ENCODE measurements at places on chromosomes 16 and 17.

DNA sequence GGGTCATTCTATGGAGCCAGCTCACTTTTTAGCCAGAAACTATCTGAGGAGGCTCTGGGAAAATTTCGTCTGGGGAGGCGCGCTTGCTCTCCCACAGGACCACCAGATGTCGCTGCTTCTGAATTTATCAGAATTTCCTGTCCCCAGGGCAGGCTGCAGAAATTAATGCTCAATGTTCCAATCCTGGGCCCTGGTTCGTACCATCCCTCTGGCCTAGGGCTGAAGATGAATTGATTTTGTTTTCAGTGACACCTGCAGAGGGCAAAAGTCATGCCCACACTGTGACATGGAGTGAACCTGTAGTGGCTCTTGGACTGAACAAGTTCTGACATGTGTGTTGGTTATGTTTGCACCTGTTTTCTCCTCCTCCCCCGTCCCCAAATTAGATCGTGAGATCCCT is 482.6 kb downstream of the NPIPA7 start:
- peak; percentile 41 for DNase-seq

DNA sequence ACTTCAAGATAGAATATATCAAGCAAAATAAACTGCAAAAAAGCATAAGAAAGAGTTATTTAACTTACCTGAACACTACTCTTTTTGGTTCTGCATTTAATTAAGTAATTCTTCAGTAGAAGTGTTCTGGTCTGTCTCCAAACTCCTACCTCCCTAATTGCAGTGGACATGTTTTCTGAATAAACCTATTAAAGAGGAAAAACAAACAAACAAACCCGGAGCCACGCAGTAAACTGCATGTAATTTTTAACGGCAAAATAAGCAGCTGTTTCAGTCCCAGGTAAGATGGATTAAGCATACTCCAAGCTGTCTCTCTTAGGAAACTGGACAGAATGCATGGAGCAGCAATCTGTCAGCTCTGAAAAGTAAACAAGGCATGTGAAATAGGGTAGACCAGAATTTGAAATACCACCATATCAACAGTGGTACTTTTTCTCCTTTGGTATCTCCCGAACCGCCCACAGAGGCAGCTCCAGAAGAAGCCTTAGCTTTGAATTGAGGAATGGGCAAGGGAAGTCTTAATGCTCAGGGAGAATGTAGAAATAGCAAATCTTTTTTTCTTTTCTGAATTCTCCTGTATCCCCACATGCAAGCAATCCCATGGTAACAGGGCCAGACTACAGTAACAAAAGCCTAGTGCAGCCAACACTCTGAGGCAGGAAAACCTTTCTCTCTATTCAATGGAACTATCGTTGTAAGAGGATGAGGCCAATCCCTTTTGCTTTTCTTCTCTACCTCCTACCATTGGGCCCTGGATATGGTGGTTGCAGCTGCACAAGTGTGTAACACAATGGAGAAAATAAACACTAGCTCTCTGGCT is 12.5 kb downstream of the ABCA5 start:
- no peak for DNase-seq

DNA sequence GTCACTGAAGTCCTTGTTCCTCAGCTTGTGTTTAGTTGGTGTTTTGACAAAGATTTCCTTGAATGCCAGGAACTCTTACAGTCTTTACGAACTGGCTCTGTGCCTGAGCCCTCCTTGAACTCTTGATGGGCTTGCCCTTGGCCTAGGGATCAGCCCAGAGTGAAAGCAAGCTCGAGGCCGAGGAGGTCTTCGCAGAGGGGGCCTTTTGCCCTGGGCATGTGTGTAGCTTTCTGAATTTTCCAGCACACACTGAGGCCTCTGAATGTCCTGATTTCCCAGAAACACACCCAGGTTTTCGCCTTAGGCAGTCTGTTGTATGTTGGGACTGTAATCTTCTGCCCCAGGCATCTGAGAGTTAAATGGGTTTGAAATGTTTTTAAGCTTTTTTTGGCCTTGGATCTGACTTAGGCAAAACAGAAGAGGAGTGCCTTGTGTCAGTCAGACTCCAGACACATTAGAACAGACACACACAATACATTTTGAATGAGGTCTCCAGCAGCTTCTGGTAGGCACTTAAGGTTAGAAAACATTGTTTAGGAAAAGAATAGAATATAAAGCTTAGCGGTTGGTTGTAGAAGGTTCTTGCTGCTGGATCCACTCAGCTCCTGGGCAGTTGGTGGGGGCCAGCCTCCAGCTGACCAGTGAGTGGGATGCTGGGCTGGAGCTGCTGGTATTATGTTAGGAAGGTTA is 17.1 kb downstream of the FOXK2 start:
- no peak for DNase-seq

- no peak for DNase-seq
These were observed 351.6 kb upstream of the ZFHX3 start for GRCh38 chr16:73399486-73399885.

DNA sequence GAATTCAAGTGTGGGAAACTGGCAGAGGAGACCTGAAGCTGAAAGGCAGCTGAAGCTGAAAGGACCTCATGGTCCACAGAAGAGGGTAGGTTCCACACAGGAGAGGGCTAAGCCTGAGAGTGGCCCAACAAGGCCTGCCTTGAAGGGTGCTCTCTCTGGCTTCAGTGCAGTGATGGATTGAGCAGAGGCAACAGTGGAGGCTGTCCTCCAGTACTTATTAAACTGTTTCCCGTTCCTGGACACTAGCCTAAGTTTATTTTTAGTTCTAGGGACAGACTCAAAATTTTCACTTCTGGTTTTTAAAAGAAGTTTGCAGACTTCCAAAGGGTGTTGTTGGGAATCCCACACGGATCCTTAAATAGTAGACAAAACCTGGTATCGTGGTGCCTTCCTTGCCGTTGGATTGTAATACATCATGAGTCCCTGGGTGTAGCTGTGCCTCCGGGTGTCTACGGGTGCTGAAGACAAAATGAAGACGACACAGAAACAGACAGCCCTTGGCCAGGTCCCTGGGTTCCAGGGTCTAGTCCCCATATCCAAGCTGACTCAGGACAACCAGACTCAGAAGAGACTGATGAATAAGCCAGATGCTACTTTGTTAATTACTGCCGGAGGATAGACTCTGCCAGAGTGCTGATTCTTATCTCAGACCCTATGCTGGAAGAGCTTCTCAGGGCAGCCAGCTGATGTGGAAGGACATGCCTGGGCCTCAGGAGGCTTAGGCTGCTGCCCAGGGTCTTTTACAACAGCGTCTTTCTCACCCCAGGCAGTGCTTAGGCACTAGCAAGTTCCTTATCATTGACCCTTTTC is 7.1 kb upstream of the CMTM4 start:
- no peak for DNase-seq

GRCh38 chr16:1385232-1385631 is 29.3 kb downstream of the UNKL start:
- DNase-seq: no peak

GRCh38 chr16:85428168-85428898 is 184.8 kb upstream of the GSE1 start:
- peak; percentile 63 for DNase-seq

- DNase-seq: peak; percentile 61
These were observed 596 bp downstream of the UNKL start for GRCh38 chr16:1413684-1414531.

DNA sequence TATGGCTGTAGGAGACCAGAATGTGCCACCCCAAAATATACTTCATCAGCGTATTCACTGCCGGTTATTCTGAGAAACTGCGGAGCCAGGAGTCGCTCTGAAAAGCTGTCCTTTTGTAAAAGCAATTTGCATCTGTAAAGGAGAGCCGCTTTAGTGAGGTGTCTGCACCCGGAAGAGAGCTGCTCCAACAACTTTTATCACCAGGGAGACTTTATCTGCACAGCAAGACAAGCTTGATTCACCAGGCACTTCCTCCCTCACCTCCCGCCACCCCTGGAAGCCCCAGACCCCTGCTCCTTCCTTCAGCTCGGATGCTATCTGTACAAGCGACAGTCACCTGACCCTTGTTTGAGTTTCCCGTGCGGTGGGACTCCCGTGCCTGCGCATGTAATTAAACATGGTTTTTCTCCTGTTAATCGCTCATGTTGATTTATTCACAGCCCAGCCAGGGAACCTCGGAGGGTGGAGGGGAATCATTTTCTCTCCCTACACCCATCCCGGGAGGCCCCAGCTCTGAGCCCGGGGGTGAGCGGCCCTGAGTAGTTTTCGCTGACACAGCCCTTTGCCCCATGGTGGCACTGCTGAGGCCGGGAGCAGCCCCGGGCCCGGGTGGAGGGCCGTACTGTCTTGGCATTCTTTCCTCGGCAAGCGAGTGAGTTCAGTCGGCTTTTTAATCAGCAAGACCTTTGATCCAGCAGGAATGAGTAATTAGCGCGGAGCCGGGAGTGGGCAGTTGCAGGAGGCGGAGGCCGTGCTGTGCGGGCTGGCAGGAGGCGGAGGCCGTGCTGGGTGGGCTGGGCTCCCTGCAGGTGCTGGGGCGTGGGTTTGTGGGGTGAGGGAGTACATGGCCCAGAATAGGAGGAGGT is 222.7 kb upstream of the CIBAR2 start:
- no peak for DNase-seq

- no peak for DNase-seq
These were observed 301.5 kb upstream of the CDH5 start for GRCh38 chr16:66064801-66065530.
